Posterior cingulate gyrus (tissue), 11 donors: ENCODE measurements at places on chromosomes 6 and 20.

- DNase-seq, result no peak
Measured at GRCh38 chr6:82917346-82918064, 148.1 kb downstream of the UBE3D start.

DNA sequence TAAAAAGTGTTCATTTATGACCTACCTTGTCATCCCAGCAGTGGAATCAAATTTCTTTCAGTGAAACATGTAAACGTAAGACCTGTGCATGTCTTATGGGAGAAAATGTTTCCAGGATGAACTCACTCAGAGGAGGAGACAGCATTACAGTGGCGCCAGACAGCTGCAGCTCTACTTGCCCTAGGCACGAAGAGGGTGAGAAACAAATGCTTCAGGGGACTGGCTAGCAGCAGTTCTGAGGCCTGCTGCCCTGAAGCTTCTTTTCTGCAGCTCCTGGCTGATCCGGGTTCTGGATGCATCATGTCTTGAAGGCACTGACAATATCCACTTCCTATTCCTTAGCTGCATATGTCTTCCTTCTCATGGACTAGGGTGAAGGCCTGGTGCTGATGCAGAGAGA, 120.2 kb downstream of the QRSL1 start:
- no peak for DNase-seq

GRCh38 chr20:59564943-59565342, 39.4 kb upstream of the PHACTR3 start:
- no peak for DNase-seq

GRCh38 chr6:33731035-33731434, 15.7 kb downstream of the IP6K3 start:
- DNase-seq, result no peak

DNA sequence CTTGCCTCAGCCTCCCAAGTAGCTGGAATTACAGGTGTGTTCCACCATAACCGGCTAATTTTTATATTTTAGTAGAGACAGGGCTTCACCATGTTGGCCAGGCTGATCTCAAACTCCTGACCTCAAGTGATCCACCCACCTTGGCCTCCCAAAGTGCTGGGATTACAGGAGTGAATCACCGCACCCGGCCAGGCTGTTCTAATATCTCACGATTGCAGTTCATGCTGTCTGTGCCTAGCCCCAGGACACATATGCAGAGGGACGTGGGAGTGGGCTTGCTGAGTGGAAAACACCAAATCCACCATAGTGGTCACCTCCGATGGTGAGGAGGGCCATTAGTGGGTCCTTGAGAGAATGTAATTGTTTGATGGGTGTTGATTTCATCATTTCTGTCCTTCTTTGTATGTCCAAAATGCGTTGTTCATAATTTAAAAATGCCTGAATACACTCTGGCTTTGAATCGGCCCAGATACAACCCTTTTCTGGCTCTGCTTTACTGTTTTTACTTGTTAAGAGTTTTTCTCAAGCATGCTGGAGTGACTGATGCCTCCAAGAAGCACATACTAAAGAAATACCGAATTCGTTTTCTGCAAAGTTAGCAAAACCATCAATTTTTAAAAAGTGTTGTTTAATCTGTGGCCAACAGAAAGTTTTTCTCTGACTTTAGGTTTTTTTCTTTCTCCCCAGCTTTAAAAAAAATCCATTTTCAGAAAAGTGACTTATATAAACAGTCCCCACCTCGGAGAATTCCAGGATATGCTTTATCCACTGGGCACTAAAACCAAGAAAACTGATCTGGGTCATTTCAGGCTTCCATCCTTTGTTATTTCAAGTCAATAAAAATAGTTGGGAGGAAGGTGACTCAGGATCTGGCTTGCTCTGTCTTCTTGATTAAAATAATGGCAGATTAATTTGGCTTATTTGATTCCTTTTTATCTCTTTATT, 18.8 kb upstream of the RALGAPA2 start:
- DNase-seq, result no peak

GRCh38 chr6:106557837-106558236, 71.5 kb downstream of the RTN4IP1 start:
- no peak for DNase-seq

GRCh38 chr6:106064756-106065155, 21.4 kb upstream of the PRDM1 start:
- DNase-seq, result no peak

DNA sequence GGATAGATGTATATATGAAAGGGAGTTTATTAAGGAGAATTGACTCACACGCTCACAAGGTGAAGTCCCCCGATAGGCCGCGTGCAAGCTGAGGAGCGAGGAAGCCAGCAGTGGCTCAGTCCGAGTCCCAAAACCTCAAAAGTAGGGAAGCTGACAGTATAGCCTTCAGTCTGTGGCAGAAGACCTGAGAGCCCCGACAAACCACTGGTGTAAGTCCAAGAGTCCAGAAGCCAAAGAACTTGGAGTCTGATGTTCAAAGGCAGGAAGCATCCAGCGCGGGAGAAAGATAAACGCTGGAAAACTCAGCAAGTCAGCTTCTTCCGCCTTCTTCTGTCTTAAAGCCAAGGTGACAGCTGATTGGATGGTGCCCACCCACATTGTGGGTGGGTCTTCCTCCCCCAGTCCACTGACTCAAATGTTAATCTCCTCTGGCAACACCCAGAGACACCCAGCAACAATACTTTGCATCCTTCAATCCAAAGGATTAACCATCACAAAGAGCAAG, 102.6 kb upstream of the GJE1 start:
- DNase-seq, result no peak

DNA sequence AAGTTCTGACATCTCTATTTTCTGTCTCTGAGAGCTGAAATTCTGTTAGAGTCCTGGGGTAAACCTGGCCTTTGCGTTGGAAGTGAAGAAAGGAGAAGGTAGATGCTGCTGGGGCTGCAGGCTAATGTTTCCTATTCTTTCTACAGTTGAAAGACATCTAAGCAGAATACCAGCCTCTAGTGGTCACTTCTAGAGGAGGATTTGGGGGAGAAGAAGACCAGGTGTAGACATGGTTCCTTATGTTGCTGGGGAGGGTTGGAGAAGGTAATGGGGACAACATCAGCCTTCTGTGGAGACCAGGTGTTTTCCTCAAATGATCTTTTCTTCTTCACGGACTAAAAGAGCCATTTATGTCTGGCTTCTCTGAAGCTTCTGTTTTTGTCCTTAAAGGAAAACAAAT, 62.6 kb downstream of the BTBD3 start:
- no peak for DNase-seq

GRCh38 chr6:100335991-100336390, 128.7 kb downstream of the SIM1 start:
- no peak for DNase-seq

DNA sequence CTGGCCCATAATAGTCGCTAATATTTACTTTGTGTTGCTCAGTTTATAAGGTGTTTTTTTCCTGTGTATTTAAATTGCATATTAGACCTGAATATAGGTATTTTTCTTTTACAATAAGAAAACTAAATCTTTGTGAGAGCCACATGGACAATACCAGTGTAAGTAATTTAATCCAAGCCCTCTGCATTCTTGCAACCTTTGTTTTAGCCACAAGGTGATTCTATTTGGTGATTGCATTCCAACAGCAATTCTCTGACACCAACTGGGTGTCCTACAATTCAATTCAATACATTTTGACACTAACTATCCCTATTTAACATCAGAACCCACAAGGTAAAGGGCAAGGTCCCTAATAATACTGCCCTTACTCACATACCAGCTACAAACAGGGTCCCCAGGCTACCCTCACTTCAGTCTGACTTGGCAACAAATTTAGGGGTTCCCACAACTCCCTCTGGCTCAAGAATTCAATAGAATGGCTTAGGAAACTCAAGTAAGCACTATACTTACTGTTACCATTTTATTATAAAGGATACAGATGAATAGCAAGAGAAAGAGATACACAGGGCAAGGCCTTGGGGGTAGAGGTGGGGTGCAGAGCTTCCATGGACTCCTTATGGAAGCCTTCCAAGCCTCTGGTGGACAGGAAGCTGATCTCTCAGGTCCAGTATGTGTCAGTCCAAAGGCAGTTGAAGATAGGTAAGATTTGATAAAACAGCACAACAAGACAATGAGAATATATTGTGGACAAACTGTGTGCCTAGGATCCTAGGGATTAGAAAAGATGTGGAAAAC, 169.3 kb downstream of the CD83 start:
- no peak for DNase-seq

GRCh38 chr6:105493736-105494135, 90.9 kb upstream of the PREP start:
- no peak for DNase-seq

GRCh38 chr6:16450821-16451220, 212.4 kb downstream of the GMPR start:
- DNase-seq, result no peak

DNA sequence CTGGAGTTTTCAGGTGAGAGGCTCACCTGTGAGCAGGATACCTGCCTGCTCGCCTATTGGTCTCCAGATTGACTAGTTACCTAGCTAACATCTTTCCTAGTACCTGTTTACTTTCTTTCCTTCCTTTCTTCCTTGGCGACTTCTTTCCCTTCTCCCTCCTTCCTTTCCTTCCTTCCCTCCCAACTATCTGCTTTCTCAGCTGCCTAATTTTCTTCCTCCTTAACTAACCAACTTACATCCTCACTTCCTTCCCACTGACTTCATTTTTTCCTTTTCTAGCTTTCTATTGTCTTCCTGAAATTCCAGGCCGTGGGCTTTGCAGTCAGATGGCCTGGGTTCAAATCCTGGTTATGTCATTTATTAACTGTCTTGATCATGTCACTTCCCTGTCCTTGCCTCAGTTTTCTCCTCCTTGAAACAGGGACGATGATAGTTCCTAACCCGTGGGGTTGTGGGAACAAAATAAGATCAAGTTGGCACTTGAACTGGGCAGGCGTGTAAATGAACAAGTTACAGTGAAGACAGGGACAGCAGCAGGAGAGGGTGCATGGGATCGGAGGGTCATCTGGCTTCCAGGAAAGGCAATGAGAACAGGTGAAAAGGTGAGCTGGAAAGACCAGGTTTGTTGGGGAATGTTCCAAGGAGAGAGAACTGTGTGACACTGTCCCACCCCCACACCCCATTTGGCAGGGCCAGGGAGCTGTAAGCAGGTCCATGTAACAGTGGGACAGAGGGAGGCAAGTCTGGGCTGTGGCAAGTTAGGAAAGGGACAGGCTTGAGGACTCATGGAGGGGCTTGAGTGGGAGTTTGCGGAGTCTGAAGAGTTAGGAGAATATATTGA, 540 bp downstream of the SGK2 start:
- no peak for DNase-seq
